Activated effector memory CD4-positive, alpha-beta T cell treated with anti-CD3 and anti-CD28 coated beads, Interleukin-2, amount 50 U/mL, for 16 hours (primary cell): ENCODE measurements at places on chromosomes 5 and 9.

- no peak for DNase-seq
Measured at GRCh38 chr5:77239126-77239741, 28.8 kb downstream of the PDE8B start.

DNA sequence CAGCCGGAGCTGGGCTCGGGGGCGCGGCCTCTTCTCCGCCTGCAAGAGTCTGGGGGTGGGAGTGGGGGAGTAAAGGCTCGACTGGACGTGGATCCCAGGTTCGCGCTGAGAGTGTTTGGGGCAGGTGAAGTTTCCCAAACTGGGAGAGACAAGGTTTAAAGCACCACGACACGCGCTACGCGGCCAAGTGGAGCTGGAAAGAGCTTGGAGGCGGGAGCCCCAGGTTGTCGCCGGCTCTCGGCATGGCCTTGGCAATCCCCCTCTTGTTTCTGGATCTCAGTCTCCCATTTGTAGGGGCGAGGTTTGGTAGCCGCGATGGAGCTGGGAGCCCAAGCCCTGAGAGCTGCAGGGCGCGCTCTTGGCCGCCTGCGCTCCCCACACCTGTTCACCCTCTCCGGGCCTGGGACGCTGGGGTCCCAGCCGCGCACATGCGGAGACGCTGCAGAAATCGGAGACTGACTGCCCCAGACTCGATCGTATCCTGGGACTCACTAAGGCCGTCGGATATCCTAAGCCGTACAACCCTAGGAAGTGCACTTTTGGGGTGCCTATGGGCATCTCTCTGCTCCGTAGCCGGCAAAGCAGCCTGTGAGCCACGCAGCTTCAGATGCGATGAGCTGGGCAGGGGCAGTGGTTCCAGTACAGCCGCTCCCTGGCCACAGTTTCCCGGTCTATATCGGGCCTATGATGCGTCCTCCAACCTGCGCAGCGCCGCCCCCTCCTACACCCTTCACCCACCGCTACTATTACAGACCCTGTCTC lies 937 bp downstream of the TMOD1 start:
- no peak for DNase-seq

DNA sequence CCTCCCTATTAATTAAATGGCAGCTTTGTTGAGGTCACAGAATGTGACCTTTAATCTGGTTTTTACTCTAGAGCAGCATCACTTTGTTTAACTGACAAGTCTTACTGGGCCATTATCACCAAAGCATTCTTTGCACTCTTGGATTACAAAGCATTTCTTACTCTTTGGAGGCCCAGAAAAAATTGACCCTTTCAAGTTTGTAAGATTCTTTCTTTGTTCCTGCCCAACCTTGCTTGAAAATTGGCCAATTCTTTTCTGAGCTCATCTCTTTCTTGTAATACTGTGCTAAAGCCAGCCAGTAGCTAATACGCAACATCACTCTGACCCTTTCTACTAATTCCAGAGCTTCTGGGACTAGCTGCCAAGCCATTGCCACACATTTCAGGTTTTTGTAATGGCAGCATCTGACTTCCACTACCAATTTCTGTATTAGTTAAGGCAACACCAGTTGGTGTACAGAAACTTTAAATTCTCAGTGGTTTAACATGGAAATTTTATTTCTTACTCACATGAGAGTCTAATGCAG lies 131.6 kb downstream of the PRDM6 start:
- no peak for DNase-seq

DNA sequence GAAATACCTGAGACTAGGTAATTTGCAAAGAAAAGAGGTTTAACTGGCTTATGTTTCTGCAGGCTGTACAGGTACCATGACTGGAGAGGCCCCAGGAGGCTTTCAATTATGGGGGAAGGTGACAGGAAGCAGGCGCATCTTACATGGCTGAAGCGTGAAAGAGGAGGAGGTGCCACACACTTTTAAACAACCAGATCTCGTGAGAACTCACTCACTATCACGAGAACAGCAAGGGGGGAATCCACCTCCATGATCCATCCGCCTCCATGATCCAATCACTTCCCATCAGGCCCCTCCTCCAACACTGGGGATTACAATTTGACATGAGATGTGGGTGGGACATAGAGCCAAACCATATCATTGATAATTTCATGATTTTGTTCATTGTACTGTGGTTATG lies 2.5 kb upstream of the MED27 start:
- no peak for DNase-seq

DNA sequence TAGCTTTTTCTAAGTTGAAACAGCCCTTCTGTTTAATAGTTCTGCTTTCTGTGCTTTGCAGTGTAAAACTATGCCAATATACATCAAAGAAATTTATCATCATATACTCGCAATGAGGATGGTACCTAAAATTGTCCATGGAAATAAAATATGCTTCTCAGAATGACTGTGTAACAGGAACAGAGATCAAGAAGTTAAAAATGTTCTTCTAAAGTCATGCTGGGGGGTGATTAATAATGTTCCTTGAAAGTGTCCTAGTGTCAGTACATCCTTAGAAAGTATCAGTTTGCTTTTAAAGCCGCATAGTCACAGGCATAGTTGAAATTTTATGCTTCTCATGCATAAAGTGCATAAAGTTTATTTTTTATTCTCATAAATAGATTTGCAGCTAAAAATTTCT lies 4.0 kb upstream of the LRRC70 start:
- DNase-seq: no peak

- DNase-seq: peak; percentile 82
Measured at GRCh38 chr9:93451849-93452709, 594 bp downstream of the FAM120A start.

DNA sequence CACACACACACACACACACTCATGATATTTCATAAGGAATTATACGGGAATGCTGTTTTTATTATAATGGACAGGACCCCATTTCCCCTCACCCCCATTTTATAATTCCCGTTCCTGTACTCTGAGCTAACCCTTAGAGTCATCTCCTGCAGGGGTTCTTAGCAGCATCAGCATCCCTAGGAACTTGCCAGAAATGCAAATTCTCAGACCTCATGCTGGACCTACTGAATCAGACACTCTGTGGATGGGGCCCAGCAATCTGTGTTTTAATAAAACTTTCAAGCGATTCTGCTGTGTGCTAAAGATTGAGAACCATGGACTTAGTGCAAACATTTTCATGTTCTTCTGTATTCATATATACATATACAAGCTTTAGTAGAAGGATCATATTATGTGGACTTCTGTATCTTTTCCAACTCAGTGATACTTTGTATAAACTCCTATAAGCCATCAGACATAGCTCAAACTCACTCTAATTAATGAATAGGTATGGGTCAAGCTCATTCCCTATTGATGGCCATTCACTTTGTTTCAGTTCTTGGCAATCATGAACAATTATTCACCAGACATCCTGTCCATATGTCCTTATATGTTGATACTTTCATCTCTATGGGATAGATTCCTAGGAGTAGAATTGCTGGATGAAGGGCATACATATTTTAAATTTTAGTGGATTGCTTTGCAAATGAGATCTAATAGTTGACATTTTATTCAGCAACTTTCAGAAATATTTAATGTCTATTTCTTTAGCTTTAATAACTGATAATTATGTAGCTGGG lies 65.5 kb downstream of the ARHGEF28 start:
- no peak for DNase-seq

- DNase-seq: no peak
Measured at GRCh38 chr9:129013674-129014073, 14.5 kb downstream of the SH3GLB2 start.

GRCh38 chr5:10329820-10330481 lies 22.2 kb upstream of the CMBL start:
- no peak for DNase-seq

GRCh38 chr9:121133104-121133816 lies 58.5 kb downstream of the CNTRL start:
- DNase-seq: peak; percentile 88

DNA sequence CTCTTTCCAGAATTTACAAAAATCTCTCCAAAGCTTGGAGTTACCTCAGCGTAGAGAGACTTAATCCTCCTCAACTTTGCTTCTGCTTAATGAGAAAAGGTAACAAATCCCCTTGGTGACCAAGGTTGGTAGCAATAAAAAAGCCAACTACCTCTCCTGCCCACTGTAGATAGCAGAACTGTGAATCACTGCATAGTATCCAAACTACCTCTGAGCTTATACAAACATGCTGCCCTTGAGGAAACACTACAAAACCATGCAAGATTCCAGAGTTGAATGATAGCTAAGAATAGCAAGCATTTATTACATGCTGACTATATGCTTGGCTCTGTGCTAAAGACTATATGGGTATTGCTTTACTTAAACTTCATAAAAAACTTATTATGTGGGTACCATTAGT lies 2.8 kb upstream of the ADAMTS12 start:
- DNase-seq: no peak

- DNase-seq: no peak
Measured at GRCh38 chr5:39717176-39717897, 292.6 kb upstream of the DAB2 start.

DNA sequence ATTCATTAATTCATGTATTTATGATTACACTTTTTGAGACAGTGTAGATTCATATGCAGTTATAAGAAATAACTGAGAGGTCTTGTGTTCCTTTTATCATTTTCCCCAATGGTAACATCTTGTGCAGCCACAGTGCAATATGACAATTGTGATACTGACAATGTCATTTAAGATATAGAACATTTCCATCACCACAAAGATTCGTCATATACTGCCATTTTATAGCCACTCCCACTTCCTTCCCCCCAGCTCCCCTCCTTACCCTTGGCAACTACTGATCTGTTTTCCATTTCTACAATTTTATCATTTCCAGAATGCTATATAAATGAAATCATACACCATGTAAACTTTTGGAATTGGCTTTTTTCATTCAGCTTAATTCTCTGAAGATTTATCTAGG lies 53.8 kb downstream of the NR2F1 start:
- DNase-seq: no peak

DNA sequence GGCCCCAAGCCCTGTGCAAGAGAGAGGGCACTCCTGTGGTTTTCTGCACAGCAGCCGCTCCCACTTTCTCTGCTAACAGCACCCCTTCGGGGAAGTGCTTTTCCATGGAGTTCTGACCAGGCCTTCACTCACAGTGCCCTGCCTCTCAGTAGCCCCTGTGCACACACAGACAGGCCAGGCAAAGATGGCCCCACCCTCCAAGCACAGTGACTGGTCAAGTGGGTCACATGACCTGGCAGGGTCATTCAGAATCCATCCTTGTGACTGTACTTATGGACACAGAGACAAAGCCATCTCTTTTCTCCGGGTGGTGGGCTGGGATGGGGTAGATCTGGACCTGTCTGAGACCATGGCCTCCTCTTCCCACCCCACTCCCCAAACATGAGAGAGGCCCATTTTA lies 82.5 kb downstream of the PSD2 start:
- DNase-seq: no peak

DNA sequence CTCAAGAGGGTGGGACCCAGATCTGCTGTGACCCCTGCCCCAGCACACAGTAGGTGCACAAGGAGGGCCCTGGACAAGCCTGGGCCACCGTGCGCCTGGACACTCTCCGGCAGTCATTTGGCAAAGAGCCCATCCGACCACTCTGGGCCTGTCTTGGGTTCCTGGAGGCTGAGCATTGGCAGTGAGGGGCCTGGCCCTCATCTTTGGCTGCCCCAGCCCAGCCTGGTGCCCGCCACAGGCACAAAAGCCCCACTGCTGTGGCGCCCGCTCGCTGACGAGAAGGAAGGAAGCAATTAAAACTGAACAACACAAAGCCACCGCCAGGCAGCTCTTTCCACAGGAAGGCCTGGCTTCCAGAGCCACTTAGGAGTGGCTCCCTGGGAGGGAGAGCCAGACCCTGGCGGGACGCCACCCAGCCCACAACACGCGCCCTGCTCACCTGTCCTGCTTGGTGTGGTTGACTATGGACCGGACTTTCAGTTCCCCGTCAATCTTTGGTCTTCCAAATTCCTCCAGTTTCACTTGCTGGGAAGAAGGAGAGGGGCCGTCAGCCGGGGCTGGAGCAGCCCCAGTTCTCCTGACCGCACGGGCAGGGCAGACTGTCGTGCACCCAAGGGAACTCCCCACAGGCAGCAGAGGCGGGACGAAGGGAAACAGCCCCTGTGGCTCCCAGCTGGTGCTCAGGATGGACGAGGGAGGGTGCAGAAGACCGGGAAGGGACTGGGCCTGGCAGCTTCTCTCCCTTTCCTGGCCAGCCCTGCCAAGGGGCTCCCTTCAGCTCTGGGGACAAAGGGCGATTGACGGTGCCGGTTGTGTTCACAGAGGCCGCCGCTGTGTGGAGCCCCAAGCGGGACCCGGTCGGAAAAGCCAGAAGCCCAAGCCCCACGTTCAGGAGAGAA lies 50.9 kb upstream of the SARDH start:
- no peak for DNase-seq

GRCh38 chr9:88391921-88392320 lies 3.7 kb downstream of the SPIN1 start:
- no peak for DNase-seq

- no peak for DNase-seq
Measured at GRCh38 chr5:115770466-115770865, 46.0 kb downstream of the CDO1 start.

DNA sequence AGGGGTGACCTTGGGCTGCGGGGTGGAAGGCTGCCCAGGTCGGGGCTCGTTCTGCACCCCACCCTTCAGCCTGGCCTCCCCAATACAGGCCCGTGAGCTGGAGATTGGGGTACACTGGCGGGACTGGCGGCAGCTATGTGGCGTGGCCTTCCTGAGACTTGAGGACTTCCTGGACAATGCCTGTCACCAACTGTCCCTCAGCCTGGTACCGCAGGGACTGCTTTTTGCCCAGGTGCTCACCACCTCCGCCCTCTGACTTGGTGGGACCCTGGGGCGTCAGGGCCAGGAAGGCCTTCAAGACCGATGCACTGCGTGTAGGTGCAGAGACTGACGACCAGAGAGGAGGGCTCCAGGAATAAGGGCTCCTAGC lies 10.5 kb downstream of the ZDHHC12 start:
- DNase-seq: no peak

DNA sequence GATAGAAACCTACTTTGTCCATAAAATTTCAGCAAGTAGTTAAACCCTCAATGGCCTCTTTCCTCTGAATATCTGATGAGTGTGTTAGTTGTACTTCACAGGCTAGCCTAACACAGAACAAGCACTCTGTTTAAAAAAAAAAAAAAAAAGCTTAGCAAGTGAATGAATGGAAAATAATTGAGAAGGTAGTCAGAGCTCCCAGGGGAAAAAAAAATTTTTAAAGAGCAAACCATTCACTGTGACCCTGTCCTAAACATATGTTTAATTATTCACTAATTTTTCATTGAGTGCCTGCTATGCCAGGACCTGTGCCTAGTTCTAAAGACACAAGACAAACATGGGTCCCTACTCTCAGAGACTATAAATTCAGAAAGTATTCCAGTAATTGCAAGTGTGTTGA lies 69.3 kb downstream of the SH3RF2 start:
- DNase-seq: no peak

DNA sequence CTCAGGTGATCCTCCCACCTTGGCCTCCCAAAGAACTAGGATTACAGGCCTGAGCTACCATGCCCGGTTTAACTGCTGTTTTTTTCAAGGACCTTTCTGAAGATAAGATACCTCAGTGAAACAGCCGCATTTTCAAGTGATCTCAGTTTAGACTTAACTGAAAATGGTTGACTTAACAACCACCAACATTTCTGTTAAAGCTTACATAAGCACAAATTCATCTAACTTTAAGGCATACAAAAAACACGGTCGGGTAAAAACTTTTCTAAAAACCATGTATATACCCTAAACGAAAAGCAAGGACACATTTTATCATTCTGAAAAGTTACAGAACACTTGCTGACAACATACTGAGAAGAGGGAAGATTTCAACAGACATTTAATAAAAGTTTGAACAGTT lies 22.9 kb downstream of the UBAP2 start:
- DNase-seq: no peak

GRCh38 chr5:123813937-123814624 lies 302.1 kb downstream of the CSNK1G3 start:
- no peak for DNase-seq
